ENCODE measurements at places on chromosomes 1 and 21.

- DNase-seq, result no peak
These were observed 332.5 kb downstream of the AMY1C start for GRCh38 chr1:104082221-104082620.

GRCh38 chr1:181208967-181209366 is 120.5 kb downstream of the IER5 start:
- DNase-seq, result peak; percentile 66

- no peak for DNase-seq
These were observed 7.6 kb upstream of the LBR start for GRCh38 chr1:225435487-225435886.

DNA sequence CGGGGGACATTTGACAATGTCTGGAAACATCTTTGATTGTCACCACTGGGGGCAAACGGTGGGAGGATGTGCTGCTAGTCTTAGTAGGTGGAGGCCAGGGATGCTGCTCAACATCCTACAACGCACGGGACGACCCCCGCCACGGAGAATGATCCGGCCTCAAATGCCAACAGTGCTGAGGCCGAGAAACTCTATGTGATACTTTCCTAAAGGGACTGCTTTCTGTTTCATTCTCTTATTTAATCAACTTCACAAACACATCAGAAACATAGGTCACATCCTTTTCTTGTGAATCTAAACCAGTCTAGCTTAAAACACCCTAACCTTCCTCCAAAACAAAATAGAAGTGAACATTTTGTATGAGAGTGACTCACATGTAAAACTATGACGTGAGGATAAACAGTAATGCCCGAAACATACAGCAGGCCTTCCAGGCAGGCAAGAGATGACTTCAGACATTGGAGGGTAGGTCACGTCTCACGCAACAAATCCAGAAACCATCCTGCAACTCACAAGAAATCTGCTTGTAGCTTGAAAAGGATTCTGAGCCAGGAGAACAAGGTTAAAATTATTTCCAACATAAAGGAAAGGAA is 37.2 kb upstream of the ETS2 start:
- DNase-seq, result no peak

DNA sequence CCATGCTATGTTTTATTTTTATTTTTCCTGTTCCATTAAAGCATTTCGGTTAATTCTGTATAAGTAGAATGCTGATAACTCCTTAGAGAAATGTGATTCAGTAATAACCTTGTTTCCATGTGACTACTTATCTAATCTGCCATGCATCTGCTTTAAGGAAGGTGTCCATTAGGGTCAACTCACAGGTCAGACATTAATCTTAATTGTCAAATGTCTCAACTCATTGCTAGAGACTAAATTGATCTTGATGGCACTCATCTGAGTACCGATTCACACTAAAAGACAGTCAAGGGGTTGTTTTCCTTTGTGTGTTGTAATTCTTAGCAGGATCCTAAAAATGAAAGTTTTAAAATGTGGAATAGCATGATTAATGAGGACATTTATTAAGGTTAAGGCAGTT is 41.8 kb downstream of the ITSN1 start:
- DNase-seq, result no peak

DNA sequence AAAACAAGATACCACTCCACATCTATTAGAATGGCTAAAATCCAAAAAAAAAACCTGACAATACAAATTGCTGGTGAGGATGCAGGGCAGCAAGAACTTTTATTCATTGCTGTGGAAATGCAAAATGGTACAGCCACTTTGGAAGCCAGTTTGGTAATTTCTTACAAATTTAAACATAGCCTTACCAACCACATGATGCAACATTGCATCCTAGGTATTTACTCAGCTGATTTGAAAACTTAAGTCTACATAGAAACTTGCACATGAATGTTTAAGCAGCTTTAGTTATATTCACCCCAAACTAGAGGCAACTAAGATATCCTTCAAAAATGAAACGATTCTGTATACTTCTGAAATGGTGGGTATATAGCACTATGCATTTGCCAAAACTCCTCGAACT is 178.8 kb upstream of the PDE4B start:
- no peak for DNase-seq

- DNase-seq, result no peak
These were observed 14.1 kb upstream of the RAB42 start for GRCh38 chr1:28577738-28578536.

DNA sequence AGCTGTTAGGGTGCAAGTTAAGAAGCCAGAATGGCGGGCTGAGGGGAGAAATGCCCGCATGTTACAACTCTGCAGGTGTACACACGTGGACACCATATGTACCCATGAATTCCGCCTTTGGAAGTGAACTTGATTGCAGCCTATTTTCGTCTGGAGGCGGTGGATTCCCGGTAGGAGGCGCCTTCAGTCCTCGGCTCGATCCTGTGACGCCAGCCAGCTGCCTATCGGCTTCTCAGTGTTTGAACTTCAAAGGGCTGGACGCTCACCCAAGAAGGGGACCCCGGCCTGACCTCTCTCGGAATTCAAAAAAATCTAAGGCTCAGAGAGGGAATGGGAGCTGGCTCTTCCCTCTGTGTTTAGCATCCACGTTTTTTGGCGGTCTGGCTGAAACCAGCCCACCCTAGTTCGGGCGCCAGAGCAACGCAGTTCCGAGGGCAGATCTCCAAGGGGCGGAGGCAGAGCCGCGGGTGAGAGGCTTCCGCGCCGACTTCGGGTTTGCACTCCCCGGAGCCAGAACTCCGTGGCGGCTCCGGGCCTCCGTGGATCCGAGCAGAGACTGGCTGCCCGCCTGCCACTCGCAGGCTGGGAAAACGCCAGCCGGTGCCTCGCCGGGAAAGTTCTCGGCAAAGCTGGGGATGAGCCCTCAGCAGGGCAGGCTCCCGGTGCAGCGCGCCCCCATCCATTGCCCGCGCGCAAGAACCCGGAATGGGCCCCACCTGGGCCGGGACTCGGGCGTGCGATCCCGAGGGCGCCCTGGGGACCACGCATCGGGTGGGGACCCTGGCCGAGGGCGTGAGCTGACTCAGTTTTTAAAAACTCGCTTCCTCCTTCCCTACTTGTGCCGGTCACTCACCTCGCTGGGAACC is 996 bp upstream of the TMEM51 start:
- DNase-seq, result peak; percentile 57

GRCh38 chr1:245791410-245792312 is 636.9 kb downstream of the KIF26B start:
- no peak for DNase-seq

GRCh38 chr1:204991342-204991844 is 51.6 kb upstream of the CNTN2 start:
- DNase-seq, result no peak

GRCh38 chr1:204250428-204251030 is 36.7 kb upstream of the GOLT1A start:
- DNase-seq, result no peak

DNA sequence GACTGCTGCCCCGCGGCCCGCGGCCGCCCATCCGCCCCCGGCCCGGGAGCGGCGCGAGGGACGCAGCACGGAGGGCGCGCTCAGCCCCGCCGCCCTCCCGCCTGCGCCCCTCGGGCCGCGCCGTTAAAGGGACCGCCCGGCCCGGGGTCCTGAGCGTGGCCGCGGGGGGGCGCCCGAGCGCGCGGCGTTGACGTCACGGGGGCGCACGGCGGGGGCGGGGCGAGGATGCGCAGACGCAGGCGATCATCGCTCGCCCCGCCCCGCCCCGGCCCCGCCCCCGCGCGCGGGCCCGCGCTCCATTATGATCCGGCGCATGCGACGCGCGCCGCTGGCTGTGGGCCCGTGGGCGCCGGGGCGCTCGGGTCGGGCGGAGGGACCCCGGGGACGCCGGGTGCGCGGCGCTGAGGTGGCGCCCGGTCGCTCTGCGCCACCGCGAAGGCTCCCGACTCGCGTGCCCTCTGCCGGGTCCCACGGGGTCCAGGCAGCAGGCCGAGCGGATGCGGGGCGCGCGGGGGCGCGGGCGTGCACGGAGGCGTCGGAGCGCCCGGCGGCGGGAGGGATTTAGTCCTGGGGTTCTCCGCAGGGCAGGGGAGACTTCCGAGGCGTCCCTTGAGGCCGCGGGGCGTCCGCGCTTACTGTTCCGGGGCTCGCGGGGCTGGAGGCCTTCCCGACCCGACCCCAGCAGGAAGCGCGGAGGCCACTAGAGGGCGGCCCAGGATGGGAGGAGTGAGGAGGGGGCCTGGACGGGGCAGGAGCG is at the start of gene DVL1:
TSS of gene DVL1 (minus strand) at position 163 of the 757 bp plus-strand sequence. CDS start 353 bp downstream, outside the sequence.
- no peak for DNase-seq

DNA sequence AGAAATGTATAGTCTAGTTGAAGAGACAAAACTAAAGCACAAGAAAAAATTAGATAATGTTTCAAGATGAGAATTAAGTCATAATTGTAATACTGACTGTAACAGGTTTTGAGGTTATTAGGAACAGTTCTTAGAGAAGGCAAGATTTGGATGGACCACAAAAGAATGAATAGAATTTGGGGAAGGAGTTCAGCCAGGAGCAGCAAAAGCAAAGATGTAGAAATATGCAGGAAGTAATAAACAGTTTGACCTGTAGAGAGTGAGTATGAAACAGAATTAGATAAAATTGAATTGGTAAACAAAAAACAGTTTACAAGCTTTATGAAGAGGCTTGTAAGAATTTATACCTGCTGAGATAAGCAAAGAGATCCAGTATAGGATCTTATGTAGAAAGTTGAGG is 16.3 kb downstream of the VPS45 start:
- DNase-seq, result no peak

- DNase-seq, result no peak
These were observed 78.9 kb upstream of the CTTNBP2NL start for GRCh38 chr1:112317140-112317539.

- no peak for DNase-seq
These were observed 32.9 kb upstream of the CLDN8 start for GRCh38 chr21:30248844-30249243.

- no peak for DNase-seq
These were observed 155.6 kb upstream of the CSF3R start for GRCh38 chr1:36638268-36638667.

DNA sequence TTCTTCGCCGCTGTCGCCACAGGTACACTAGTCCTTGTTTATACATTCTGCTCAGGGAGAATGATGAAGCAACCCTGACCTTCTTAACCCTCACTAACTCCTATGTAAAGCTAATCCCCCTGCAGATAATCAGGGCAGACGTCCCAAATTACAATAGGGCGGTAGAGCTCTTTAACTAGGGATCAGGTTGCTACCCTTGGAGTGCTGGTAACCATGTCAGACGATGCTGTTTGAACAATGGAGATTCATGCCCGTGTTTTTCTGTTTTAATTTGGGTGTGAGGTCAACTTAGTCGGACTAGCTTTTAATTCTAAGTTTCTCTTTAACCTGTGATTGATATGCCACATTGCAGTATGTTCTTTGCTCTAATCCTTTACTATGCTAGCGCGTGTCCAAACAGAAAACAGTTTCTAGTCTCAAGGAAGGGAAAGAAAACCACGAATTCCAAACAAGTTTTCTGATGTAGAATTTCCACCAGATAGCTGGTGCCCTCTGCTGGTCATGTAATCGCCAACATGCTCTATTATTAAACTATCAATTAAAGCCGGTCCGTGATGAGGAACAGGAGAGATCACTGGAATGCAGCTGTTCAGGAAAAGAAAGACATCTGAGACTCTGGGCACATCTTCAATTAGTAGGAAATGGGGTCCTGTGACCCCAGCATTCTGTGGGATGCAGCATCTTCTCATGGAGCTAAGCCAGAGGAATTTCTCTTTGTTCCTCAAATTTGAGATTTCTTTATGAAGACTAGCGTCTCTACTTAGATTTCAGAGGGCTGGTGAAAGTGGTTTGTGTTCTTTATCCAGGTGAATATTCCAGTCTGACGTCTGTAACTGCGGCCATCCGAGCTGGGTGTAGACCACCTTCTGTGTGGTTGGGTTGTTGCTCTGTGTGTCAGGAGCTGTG is 18.3 kb upstream of the VAMP3 start:
- DNase-seq, result no peak

GRCh38 chr1:151831605-151832004 is at the start of gene RORC:
TSS of gene RORC (minus strand) at chr1:151831802. CDS start at chr1:151831764, 38 bp downstream.
- DNase-seq, result peak; percentile 63

GRCh38 chr1:207751790-207752455 is at the start of gene CD46:
TSS of gene CD46 (plus strand) at chr1:207752054. CDS start at chr1:207752213, 159 bp downstream.
- DNase-seq, result peak; percentile 56

GRCh38 chr1:183097438-183098051 is 74.3 kb downstream of the LAMC1 start:
- DNase-seq, result no peak

- DNase-seq, result no peak
These were observed 34.7 kb upstream of the EXOSC10 start for GRCh38 chr1:11134251-11134897.

- DNase-seq, result no peak
These were observed 132.5 kb upstream of the CACHD1 start for GRCh38 chr1:64337475-64337874.

DNA sequence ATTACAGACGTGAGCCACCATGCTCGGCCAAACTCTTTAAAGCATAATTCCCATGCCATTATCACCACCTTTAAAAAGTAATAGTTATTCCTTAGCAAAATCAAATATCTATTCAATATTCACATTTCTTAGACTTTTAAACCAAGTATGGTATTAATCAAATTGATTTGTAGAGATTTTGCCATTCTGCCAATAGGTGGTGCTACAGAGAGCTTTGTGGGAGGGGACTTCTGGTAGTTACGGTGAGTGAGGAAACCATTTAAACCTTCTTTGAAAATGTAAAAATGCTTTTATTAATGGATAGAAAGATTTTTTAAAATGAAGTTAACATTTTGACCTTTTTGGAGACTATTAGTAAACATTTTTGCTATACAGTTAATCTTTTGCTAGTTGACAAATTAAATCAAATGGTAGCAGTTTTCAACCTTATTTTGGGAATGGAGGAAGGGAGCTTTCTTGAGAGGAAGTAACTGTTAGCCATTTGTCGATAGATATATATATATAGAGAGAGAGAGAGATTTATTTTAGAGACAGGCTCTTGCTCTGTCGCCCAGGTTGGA is 19.3 kb downstream of the IARS2 start:
- no peak for DNase-seq

GRCh38 chr1:94672001-94672400 is 130.4 kb upstream of the F3 start:
- no peak for DNase-seq

DNA sequence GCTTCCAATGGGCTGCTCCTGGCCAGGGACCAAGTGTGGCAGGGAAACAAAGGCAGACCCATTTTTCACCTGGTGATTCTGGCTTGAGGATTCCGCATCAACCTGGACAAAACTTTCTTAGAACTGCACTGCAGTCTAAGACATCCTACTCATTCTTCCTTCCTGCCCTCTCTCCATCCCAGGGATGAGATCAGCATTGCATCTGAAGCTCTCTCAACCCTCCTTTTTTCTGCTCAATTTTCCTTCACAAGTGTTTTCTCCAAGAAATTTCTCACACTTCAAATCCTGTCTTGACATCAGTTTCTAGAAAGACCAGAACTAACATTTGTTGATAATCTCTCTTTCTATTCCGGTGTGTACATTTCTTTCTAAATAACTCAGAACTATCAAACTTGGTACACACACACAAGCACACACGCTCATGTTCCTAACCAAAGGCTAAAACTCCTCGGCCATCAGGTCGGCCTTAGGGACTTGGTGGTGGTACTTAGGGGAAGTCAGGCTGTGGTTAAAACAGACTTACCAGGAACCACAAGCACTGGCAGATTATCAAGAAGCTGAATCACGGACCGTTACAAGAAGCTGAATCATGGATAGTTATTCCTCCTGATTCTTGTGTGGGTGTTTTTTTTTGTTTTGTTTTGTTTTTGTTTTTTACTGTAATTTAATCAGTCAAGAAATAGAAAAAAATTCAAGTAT is 21.0 kb upstream of the CXADR start:
- DNase-seq, result no peak

GRCh38 chr1:154750681-154751665 is 119.1 kb downstream of the KCNN3 start:
- no peak for DNase-seq

Measured in cerebellar nuclear complex (tissue), 1 donor.